ENCODE measurements at places on chromosomes 13 and 19.

DNA sequence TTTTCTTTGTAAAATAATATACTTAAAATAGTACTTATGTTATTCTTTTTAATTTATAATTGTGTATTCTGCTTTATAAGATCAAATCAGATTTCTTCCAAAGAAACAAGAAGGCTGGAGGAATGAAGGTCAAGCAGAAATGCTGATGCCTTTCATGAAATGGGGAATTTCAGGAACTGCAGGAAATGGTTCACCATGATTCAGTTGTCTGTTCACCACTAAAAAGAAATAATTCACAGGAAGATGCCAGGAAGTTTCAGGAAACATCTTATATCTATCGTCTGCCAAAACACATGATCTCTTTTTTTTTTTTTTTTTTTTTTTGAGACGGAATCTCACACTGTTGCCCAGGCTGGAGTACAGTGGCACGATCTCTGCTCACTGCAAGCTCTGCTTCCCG is 15.7 kb upstream of the SCEL start:
- no peak for DNase-seq

GRCh38 chr19:33796164-33796875 is at the start of gene KCTD15:
KCTD15 (plus strand) TSS chr19:33796870; CDS start chr19:33800455, 3,585 bp downstream.
- DNase-seq = peak; percentile 50

DNA sequence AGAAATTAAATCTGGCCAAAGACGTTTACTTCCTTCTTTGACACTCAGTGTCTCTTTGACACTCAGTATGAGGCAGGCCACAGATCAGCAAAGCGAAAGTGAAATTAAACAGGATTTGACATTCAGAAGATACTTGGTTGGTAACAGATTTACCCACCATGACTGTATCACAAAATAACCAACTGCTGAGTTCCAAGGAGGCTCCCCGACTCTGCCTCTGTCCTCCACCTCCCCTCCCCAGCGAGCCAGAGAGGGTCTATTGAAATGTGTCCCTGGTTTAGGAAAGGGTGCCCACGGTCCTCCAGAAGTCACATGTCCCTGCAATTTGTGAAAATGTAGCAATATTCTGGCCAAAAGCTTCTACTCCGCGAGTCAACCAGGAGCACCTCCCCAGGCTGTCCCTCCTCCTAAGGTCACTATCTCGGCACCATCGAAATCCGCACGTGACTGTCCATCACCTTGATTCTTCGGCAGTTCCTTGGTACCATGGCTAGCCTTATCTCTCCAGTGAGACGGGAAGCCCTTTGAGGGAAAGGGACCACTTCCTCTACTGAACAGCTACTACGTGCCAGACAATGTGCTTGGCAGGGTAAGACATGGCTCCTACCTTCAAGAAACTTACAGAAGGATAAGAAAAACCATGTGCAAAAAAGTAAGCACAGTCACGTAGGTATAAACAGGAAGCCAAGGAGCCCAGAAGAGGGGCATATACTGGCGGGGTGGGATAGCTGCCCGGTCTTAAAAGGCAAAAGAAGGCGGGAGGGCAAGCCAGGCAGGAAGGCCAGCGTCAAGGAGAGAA is 1.5 kb downstream of the N4BP2L1 start:
- DNase-seq = peak; percentile 20

DNA sequence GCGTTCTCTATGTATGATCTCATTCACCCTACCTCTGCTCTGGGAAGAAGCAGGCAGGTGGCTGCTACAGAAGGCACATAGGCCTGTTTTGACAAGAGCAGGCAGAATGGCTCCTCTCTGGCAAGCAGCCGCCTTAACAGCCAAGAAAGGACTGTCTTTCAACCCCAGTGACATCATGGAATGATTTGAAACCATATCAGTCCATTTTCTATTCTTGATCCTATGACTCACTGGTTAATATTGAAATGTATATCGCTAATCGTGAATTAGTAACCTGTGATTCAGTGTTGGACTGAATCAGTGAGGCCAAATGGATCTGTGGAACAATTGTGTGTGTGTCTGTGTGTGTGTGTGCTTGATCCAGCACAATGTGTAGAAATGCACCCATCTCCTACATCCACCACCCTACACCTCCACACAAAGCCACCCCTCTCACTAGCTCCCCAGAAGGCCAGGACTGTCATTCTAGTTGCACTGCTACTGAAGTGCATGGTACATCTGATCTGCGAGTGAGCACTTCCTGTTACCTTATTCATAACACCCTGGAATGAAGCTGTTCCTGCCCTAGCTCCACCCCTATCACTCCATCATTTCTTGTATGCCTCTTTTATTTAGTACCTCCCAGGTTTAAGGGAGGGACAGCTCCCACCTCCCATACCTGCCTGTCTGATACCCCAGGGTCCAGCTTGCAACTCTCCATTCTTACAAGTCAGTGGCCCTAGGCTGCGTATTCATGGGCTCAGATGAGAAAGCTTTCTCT is 460.0 kb downstream of the FOXO1 start:
- no peak for DNase-seq

GRCh38 chr13:66794340-66795031 is 435.6 kb downstream of the PCDH9 start:
- no peak for DNase-seq

GRCh38 chr13:29484236-29484635 is 111.3 kb downstream of the SLC7A1 start:
- no peak for DNase-seq

DNA sequence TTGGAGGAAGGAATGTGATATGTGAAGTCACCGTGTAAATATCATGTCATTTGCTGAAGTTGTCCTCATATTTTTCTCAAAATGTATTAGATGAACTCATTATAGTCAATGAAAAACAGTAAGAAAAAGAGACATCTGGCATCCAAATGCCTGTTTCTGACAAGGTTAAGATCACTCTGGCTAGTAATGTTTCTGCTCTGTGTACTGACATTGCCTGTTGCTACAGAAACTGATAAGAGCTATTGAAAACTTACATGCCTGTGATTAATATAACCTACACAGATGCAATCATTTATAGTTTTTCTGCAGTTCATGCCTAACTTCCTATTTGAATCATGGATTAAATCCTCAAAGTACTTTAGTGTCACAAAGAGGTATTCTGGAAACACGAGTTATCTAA is 249.8 kb downstream of the NBEA start:
- no peak for DNase-seq

DNA sequence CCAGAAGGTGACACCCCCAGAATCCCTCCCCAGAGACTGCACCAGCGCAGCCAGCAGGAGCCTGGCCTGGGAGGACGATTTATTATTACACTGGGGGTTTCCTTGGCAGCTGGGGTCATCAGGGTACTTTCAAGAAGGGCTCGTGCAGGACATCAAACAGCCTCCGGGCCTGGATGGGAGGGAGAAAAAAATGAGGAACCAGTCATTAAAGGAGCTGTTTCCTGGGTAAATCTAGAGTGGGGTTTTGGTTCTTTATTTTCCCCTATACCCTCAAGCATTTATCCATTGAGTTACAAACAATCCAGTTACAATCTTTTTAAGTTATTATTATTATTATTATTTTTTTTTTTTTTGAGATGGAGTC is 3.1 kb downstream of the POLR1G start:
- DNase-seq = no peak

DNA sequence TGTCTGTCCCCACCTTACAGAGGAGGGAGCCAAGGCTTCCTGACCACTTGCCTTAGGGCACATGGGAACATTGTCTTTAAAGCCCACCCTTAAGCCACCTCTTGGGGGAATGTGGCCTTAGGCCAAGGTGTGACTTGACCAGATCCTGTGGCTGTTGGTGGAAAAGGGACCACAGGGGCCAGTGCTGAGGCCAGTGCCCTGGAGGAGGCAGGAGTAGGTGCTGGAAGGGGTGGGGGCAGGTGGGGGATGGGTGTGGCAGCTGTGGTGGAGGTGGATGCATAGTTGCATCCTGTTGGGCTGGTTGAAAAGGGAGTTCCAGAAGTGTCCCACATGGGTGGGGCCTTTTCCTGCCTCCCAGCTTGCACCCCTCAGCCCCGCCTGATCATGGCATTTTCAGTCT is 44.8 kb downstream of the DNM2 start:
- no peak for DNase-seq

- no peak for DNase-seq
Observed at GRCh38 chr19:44111910-44112463, 1.2 kb upstream of the ZNF225 start.

DNA sequence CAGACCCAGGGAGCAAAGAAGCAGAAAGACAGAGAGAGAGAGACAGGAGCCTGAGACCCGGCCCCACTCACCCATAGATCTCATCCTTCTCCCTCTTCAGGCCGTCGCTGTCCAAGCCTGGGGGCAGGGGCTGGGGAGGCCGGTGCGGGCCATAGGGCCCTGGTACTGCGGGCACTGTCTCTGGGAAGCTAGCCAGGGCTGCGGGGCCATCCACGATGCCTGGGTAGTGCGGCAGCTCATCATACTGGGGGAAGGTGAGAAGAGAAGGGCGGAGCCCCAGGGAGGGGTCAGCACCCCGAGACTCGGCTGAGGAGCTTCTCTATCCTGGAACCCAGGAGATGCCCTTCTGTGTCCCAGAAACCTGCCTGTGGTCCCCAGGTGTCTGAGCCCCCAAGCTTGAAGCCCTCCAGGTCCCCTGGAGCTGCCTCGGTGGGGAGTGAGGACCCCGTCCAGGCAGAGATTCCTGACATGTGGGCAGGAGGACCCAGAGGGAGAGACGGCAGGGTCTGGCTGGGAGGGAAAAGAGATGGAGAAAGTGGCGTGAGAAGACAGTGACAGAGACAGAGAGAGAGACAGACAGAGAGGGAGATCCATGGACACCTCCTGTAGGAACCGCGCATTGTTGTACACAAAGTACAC is 2.1 kb downstream of the MEIS3 start:
- DNase-seq = no peak

GRCh38 chr13:78881054-78881453 is 222.1 kb upstream of the OBI1 start:
- DNase-seq = no peak

- no peak for DNase-seq
Observed at GRCh38 chr13:75395066-75395465, 86.9 kb downstream of the TBC1D4 start.

DNA sequence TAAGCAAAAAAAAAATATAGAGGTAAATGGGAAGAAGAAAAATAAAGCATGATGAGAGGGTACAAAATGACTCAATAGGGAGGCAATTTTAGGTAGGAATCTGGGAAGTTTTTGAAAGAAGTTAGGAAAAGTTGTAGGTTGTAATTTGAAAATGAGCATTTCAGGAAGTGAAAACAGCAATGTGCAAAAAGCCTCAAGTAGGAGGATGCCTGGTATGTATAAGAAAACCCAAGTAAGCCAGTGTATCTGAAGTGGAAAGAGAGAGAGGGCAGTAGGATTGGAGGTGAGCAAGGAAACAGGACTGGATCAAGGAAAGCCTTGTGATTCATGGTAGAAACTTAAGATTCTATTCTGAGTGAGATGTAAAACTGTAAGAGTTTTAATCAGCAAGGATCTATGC is 121.6 kb upstream of the SPRY2 start:
- no peak for DNase-seq

DNA sequence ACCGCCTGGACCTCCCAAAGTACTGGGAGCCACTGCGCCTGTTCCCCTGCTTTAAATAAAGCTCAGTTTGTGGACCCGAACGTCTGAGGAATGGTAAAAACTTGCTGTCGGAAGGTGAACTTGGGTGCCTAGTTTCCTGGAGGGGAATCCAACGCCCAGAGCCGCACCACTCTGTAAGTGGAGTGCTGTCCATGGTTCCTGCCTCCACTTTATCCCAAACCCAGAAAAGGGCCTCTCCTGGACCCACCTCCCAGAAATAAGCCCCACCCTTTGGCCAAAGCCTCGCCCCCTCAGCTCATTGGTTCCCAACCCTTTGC is 2.3 kb downstream of the ANO8 start:
- DNase-seq = no peak

GRCh38 chr13:53167561-53167960 is 138.9 kb downstream of the OLFM4 start:
- DNase-seq = no peak

DNA sequence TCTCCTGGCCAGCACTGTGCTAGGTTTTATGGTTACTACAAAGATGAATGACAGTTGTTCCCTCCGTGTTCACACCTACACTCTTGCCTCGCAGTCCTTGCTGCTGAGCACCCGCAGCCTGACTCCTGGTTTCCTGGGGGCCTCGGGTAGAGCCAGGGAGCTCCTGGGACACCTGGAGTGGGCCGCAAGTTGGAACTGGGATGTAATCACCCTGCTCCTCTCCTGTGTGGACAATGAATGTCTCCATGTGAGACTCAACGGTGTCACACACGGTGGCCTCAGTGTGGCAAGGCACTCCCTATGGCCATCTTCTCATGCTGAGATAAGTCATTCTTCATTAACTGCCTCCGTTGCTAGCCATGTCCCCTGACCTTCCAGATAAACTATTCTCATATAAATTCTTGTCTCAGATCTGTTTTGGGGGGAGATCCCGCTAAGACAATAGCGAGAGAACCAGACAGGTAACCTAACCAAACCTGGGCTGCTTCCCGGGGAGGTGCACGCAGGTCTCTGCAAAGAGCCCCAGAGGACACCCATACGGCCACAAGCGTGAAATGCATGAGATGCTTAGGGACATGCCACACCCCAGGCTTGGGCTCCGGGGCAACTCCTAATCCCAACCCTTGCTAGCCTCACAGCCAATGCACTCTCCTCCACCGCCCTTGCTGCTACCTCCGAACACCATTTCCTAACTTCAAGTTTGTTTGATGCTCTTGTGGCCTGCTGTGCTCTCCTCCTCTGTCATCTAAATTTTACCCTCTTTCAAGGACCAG is 87.2 kb upstream of the IRS2 start:
- no peak for DNase-seq

- DNase-seq = no peak
Observed at GRCh38 chr13:72109863-72110262, 242.9 kb upstream of the DACH1 start.

DNA sequence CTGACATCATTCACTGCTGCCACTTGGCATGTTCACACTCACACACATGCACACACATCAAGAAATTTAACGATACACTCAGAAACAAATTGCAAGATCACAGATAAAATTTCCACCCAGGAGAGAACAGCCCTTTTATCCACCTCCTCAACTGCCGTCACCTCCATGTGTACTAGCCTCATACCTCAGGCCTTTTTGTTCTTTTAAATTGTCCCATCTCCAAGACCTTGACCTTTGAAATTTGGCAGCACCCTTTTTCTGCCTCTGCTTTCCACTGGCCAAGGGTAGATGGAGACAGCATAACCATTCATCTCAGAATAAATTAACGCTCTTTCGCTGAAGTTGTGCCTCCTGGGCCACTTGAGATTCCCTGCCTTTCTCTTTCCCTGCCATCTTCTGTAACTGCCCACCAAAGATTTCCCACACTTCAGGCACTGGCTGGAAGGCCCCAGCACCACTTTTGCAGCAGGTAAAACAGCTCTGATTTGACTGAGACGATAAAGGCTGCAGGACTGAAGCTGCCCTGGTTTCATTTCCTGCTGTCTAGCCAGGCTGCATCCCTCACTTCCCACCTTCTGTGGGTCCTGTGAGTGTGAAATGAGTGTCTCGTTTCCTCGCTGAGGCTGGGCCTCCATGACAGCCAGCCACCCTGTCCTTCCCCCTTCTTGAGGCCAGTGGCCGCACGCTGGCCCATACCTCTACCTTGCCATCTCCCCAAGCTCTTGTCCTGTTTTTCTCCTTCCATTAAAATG is 39.3 kb downstream of the MBNL2 start:
- DNase-seq = peak; percentile 36

- DNase-seq = peak; percentile 42
Observed at GRCh38 chr13:66264971-66265370, 965.2 kb downstream of the PCDH9 start.

- DNase-seq = no peak
Observed at GRCh38 chr19:28426730-28427225, 786.2 kb downstream of the UQCRFS1 start.

GRCh38 chr13:41762796-41763195 is 198.1 kb downstream of the VWA8 start:
- no peak for DNase-seq

GRCh38 chr19:1610579-1610978 is 5.3 kb upstream of the UQCR11 start:
- no peak for DNase-seq

Data from cerebellum (tissue), 4 donors.